ENCODE measurements at places on chromosomes 2 and 18. TPM values are rescaled to one million over a fixed set of nuclear protein-coding genes. Genes with fewer than 3 reads are reported as not detected.

The SKOR2 gene
- not detected for total RNA-seq

The CHRND gene
- not detected for total RNA-seq

The LONRF2 gene
- total RNA-seq = 0.02 TPM

The DHRS9 gene
- total RNA-seq = not detected

The C2orf80 gene
- total RNA-seq = not detected

The ARHGEF4 gene
- total RNA-seq = 0.47 TPM

The CABYR gene
- 1.3 TPM for total RNA-seq

The UGT1A5 gene
- not detected for total RNA-seq

The SOCS6 gene
- 3.8 TPM for total RNA-seq

The RNF152 gene
- total RNA-seq = 0.50 TPM

The SNED1 gene
- total RNA-seq = 8.6 TPM

The TCF23 gene
- not detected for total RNA-seq

The GAREM2 gene
- 2.9 TPM for total RNA-seq

The RBM43 gene
- total RNA-seq = 8.2 TPM

The IGFBP5 gene
- not detected for total RNA-seq

The REV1 gene
- total RNA-seq = 37.4 TPM

The RAMP1 gene
- 4.9 TPM for total RNA-seq

The CLEC4F gene
- total RNA-seq = not detected

The SIGLEC15 gene
- not detected for total RNA-seq

The FBXO41 gene
- total RNA-seq = 20.2 TPM

The CCDC102B gene
- total RNA-seq = 2.3 TPM

The TNFRSF11A gene
- 9.1 TPM for total RNA-seq

The MDH1B gene
- 0.40 TPM for total RNA-seq

The CCDC85A gene
- not detected for total RNA-seq

The MREG gene
- total RNA-seq = 9.6 TPM

The ACADL gene
- total RNA-seq = not detected

The ACYP2 gene
- 12.9 TPM for total RNA-seq

The RNU2-63P gene
- total RNA-seq = 1.9 TPM

The KLHL29 gene
- 3.5 TPM for total RNA-seq

The MRPL53 gene
- 83.1 TPM for total RNA-seq

The BUB1 gene
- total RNA-seq = 118 TPM

The ZFP36L2 gene
- total RNA-seq = 228 TPM

The C1QL2 gene
- total RNA-seq = not detected
